Ascending aorta (tissue), 2 donors: ENCODE measurements at places on chromosomes 2 and 18.

DNA sequence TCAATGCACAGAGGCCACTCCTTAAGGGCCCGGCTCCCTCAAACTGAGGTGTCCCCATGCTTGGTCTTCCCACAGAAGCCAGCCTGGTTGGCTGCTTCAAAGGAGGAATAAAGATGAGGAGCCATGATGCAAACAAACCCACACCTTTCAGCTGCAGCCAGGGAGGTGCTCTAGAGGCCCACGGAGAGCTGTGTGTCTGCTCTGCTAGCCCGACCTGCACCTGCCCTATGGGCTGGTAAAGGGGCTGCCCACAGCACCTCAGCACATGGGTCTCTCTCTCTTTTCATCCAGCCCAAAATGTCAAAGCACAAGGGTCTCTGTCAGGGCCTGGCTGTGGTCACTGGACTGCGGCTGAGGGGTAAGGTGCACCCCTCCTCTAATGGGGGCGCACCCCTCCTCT is 132.1 kb downstream of the MSH2 start:
- no peak for DNase-seq

DNA sequence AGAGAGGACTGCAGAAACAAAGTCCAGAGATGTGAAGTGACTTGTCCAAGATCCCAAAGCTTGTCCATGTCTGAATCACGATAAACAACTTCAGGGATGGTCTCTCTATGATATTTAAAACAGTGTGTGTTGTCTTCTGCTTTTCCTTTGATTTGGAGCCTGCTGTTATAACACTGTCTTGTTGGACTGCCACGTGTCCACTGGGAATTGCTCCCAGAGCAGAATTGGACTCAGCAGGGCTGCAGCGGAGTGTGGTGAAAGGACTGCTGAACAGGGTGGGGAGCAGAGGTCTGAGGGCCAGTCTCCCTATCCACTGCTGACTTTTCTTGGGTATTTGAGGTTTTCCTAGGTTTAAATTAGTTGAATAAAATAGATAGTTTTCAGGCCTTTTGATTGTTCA is 68.3 kb downstream of the IL1R2 start:
- DNase-seq = no peak

DNA sequence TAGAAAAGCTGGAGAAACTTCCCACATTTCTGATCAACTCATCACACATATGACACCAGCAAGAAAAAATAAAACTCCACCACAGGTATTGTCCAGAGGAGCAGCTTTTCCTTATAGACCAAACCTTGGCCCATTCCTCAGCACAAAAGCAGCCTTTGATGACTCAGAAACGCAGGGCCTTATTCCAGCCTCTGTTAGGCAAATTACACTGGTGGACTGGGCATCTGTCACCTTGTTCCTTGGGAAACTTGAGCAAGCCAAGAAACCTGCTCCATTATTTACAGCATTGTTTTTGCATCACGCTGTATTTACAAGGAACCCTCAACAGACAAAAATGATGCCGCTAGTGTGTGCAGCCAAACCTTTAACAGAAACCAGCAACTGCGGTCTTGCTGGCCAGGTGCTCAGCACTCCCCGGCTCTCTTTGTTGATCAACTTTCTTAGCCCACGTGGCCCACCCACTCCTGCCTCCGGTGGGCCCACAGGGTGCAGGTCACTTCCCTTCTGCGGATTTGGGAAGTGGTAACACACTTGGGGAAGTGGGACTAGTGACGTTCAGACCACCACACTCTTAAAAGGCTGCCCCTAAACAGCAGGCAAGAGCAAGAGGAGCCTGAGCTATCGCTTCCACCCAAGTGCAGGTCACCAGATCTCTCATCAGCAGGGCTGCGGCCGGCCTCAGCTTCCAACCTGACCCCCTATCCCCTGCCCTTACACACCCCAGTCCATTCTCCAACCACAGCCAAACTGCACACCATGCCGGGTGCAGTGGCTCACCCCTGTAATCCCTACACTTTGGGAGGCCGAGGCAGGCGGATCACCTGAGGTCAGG is 1.5 kb downstream of the AP1S3 start:
- no peak for DNase-seq

- DNase-seq = no peak
These were observed 61.7 kb downstream of the CD226 start for GRCh38 chr18:69885841-69886531.

GRCh38 chr2:156675896-156676295 is 239.7 kb downstream of the GPD2 start:
- no peak for DNase-seq

DNA sequence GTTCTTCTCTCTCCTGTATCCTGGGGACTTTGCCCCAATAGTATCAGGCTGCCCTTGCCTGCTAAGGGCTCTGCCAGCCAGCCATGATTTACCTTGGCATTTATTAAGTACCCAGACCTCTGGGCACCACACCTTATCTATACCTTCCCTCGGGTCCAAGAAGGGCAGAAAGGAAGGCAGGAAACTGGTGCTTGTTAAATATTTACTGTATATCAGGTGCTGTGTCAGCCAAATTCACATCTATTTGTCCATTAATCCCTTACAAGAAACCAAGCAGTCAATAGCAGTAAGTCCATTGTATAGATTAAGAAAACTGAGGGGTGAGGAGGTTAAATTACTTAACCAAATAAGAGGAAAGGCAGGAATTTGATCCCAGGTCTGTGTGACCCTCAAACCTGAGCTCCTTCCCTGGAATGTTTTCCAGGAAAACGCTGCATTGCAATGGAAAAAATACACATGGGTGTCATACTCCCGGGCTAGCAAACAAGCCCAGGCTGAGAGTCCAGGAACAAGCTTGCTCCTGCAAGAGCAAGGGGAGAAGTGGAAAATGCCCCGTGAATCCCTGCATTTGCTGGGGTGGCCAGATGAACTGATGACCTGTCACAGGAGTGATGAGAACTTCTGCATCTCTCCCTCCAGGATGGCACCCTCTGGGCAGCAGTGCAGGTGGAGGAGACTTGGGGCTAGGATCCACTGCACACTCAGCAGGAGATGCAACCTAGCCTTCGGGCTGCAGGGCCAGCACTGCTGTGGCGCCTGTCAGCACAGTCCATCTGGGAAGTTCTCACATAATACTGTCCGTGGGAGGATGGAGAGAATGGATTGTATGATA is 30.4 kb downstream of the CIB4 start:
- no peak for DNase-seq

DNA sequence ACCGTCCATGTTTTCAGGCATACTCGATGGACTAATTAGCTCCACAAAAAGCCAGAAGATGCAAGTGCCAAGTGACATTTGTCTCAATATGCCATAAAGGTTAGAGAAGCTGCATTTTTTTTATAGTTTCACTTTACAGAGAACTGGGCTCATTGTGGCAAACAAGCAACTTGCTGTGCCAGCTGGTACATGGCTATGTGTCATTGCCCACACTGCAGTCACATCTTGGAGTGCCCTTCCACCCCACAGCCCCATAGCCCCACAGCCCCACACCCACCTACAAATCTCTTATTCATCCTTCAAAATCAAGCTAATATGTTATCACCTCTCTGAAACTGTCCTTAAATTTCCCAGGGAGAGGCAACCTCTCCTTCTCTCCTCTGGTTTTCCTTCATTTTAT is 451.9 kb downstream of the ARHGAP15 start:
- DNase-seq = no peak

DNA sequence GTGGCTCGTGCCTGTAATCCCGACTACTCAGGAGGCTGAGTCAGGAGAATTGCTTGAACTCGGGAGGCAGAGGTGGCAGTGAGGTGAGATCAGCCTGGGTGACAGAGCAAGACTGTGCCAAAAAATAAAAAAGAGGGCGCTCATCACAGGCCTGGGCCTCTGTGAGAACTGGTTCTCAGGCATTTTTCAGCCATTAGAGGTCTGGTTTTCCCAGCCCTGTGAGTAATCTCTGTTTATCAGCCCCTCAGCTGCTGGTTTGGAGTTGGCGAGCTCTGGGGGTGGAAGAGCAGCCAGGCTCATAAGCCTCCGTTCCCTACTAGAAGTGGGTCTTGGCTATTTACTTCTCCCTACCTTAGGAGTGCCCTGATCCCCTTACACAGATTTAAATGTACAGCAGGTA is 53.1 kb downstream of the CHRNA1 start:
- DNase-seq = no peak

DNA sequence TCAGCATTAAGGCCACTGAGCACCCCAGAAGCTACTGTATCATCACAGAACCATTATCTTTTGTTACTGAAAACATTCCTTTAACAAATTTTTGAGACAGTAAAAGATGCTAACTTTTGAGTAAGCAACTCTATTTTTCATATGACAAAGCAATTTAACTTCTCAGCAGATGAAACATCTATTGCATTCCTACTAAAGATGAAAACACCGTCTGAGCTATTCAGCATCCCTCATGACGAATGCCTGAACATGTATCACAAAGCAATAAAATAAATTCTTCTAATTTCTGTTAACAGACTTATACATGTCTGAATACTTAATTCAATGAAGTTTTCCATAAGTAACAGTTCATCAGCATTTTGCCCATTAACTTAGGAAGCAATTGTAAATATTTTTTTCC is 23.9 kb downstream of the CHN1 start:
- no peak for DNase-seq

- no peak for DNase-seq
These were observed 6.8 kb downstream of the AGXT start for GRCh38 chr2:240875228-240876034.

GRCh38 chr2:59167514-59167913 is 926.4 kb upstream of the FANCL start:
- DNase-seq = no peak

GRCh38 chr18:56176751-56177150 is 461.6 kb downstream of the TXNL1 start:
- DNase-seq = no peak

- DNase-seq = peak; percentile 53
These were observed 111.5 kb downstream of the TTC32 start for GRCh38 chr2:19790291-19790690.

GRCh38 chr2:210895132-210895531 is 338.7 kb downstream of the CPS1 start:
- DNase-seq = no peak

GRCh38 chr18:68780802-68781635 is 16.9 kb upstream of the CCDC102B start:
- no peak for DNase-seq

GRCh38 chr2:97998431-97999005 is 2.8 kb upstream of the TMEM131 start:
- DNase-seq = no peak

GRCh38 chr2:156489195-156489594 is 53.0 kb downstream of the GPD2 start:
- DNase-seq = no peak

DNA sequence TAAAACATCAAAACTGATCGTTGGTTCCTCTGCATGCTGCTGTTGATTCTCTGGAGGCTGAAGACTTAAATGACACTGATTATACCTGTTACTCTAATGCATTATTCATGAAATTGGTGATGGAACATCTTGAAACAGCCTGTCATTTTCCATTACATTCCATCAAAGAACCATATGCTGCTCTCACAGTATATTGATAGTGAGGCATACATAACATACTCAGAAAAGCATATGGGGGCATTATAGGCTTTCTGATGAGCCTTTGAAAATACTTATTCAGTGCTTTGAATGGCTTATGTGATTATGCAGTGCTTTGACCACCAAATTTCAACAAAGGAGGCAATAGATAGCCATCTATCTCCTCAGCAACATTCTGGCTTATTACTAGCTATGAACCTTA is 392.1 kb downstream of the CDH19 start:
- no peak for DNase-seq

DNA sequence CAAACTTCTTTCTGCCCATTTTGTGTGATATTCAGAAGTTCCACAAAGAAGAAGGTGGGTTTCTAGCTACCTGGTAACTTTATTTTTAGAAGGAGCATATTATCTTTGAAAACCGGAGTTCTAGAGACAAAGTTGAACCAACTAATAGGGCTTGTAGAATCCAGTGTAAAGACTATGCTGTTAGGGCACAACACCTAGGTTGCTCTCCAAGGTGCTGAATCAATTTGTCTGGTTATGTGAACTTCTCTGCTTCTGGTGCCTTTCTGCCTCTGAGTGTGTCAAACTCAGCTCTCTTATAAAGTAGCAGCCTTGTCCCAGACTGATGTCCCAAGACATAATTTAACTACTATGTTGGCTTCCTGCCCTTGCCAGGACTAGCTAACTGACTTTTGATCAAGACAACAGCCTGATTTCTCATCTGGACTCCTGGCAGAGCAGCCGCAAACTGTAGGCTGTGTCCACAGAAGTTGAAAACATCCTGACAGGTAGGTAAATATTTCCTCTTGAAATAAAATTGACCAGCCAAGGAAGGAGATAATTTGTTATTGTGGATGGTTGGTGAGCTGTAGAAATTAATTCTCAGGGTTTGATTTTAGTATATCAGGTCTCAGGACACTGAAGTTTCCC is 119.4 kb downstream of the CYRIA start:
- DNase-seq = no peak

GRCh38 chr2:164784376-164784775 is 57.2 kb downstream of the COBLL1 start:
- no peak for DNase-seq

DNA sequence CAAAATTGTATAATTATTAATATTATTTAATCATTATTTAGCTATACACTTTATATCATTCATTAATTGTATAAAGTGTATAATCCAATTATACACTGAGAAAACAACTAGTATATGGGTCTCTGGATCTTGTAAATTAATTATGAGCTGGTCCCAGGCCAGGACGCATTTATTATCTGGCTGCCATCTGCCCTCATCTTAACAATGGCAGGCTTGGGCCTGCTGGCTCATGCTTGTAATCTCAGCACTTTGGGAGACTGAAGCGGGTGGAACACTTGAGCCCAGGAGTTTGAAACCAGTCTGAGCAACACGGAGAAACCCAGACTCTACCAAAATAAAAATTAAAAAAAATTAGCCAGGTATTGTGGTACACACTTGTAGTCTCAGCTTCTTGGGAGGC is 502.2 kb upstream of the NRXN1 start:
- no peak for DNase-seq

DNA sequence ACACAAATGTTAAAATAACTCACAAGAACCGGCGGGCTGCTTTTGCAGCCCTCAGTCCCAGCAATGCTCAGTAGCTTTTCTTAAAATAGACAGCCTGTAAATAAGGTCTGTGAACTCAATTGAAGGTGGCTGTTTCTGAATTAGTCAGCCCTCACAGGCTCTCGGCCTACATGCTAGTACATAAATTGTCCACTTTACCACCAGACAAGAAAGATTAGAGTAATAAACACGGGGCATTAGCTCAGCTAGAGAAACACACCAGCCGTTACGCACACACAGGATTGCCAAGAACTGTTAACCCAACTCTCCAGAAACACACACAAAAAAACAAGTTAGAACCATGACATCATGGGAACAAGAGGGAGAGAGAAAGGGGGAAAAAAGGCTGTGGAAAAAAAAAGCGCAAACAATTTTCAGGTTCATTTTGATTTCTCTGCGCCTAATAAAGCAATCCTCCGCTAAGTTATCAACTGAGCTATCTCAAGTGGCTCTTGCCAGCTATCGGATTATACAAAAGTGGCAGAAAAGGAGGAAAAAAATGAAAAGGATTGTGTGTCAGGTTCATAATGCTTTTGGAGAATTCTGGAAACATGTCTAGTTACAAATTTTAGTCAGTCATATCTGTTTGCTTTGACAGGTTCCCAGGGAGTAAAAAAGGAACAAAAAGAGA is 89.1 kb downstream of the ZEB2 start:
- DNase-seq = no peak

GRCh38 chr18:79486356-79487182 is 90.8 kb downstream of the NFATC1 start:
- DNase-seq = peak; percentile 64

GRCh38 chr2:73386894-73387636 is 1.4 kb downstream of the ALMS1 start:
- DNase-seq = no peak

- DNase-seq = no peak
These were observed 213.4 kb downstream of the CDCA7 start for GRCh38 chr2:173568054-173568453.
